ENCODE measurements at places on chromosomes 12 and 14.

DNA sequence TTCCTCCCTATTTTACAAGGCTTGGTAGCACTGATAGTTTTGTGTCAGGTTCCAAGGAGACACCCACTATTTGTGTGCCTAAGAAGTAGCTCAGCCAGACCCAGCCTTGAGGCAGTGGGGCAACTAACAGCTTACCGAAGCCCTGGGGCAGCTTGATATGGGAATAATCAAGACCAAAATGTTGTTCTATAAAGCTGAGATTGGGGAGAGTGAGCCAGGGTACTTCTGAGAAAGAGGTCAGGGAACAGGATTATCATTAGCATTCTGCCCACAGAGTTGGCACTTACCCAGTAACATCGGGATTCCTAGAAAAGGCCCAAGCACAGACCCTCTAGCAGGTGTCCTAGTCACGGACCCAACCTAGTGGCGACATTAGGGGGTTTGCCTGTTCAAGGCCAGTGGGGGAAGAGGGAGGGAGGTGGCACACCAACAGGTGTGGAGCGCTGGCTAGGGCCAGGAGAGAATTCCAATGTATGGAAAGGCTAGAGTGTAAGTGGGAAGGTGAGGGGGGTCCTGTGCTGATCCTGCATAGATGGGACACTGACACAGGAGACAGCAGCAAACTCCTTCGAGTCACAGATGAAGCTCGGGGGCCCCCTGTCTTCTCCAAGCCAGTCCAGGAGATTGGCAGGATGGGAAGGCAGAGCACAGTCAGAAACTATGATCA lies 4.9 kb downstream of the PPP1R3E start:
- DNase-seq, result no peak

- no peak for DNase-seq
These were observed 12.4 kb downstream of the LUM start for GRCh38 chr12:91098941-91099340.

DNA sequence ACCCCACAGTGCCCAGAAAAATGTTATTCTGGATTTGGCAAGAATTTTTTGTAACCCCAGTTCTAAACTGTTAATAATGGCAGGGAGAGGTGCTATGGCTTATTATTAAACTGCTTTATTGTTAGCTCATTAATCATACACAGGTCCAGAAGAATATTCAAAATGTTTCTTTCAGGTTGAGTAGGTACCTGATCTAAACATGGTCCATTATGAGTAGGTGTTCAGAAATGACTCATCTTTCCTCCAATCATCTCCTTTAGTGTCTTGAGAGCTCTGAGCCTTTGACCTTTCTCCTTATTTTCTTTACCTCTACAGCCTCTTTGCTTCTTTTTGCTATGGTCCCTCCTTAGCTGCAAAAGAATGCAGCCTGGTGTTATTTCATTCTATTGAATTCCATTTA lies 211.0 kb upstream of the GARIN6 start:
- DNase-seq, result no peak

- no peak for DNase-seq
These were observed 12.3 kb downstream of the UBE2N start for GRCh38 chr12:93429448-93429847.
